CD4-positive, alpha-beta memory T cell (primary cell): ENCODE measurements at places on chromosomes 1 and 21. TPM values are rescaled to one million over a fixed set of nuclear protein-coding genes. Genes with fewer than 3 reads are reported as not detected.

- no peak overlapping the region for H3K27ac ChIP-seq
- no peak for DNase-seq
- H3K4me1 ChIP-seq, result no peaks in the 10 kb centered on the region
- H3K27me3 ChIP-seq, result no peaks in the 10 kb centered on the region
- H3K4me3 ChIP-seq, result no peak overlapping the region
Measured at GRCh38 chr1:189253601-189254350, 1223.9 kb downstream of the BRINP3 start.

GRCh38 chr1:207423560-207424292, 30.4 kb upstream of the CR2 start:
- no peak overlapping the region for H3K27ac ChIP-seq
- no peaks in the 10 kb centered on the region for H3K27me3 ChIP-seq
- no peaks in the 10 kb centered on the region for H3K4me1 ChIP-seq
- no peak overlapping the region for H3K4me3 ChIP-seq
- DNase-seq, result no peak

DNA sequence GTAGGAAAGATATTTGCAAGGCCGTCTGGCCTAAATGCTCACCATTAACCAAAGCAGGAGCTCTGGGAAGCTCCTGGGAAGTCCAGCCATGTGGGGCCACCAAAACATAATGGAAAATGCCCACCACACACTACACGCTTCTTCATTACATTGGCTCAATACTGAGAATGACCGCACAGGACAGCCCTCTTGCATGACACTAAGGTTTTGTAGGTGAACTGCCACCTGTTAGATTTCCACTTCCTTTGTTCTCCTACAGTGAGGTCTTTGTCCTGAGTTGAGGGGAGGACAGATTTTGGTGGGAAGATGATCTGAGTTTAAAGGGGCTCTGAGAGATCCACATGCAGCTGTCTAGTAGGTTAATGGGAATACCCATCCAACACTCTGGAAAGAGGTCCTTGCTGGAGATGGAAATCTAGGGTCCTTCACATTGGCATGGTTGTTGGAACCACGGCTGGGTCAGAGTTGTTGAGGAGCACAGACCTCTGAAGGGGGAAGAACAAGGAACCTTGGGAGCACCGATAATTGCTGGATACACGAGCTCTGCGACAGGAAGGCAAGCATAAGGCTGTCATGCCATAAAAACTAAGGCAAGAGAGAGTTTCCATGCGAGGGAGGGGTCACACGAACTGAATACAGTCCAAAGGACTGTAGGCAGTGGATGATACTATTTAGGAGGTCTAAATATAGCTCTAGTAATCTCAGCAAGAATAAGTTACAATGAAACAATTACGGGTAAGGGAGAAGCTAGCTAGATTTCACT, 105.5 kb upstream of the IRF2BP2 start:
- no peak overlapping the region for H3K27ac ChIP-seq
- no peaks in the 10 kb centered on the region for H3K36me3 ChIP-seq
- H3K27me3 ChIP-seq, result no peaks in the 10 kb centered on the region
- DNase-seq, result no peak
- H3K4me1 ChIP-seq, result no peaks in the 10 kb centered on the region
- no peak overlapping the region for H3K4me3 ChIP-seq

The TRABD2B gene
- total RNA-seq, result not detected

The LIN28A gene
- not detected for total RNA-seq
